Right lung (tissue), 10 donors: ENCODE measurements at places on chromosomes 12 and 14. TPM values are rescaled to one million over a fixed set of nuclear protein-coding genes. Genes with fewer than 3 reads are reported as not detected.

DNA sequence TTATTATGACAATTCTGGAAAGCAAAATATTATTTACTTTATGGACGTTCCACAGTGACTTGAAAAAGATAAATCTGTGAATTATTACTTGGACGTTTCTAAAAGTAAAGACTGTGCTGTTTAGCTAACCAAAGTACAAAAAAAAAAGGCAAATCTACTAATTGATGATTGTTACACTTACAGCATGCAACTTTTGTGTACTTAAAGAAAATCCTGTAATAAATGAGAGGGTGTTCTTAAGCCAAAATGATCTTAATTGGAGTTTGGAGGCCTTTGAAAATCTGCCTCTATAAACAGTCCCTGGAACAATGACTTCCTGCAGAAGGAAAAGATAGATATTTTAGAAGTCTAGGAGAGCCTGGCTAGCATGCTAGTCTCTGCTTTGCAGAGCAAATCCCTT is 434.0 kb upstream of the SYT1 start:
- peak; percentile 28 for DNase-seq

DNA sequence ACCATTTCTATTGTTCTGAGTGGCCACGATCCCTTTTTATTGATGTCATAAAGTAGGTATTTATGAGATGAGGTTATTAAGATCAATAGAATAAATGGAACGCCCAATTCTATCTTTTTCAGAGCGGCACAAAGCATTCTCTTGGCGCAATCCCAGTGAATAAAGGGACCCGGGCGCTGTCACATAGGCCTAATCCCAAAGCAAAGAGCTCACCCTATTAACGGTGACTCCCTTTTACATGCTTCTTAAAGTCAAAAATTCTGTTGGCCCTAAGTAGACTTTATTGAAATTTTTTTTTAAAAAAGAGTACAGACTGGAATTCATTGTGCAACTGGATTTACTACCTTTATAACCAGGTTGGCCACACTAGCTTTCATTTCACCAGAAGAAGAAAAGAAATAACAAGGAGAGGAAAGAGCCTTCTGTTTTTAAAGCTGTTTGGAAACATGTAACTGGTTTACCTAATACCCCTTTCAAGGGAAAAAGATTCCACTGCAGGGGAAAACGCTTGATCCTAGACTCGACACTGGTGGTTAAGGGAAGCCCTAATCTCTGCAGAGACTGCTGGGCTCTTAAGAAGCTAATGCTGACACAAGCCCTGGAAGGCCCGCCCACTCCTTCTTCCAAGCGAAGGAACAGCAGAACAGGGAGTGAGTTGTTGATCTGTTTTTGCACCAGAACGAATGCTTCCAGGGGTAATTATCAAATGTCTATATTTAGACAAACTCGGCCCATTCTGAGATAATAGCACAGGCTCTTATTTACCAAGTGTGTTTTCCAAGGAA is 381.2 kb downstream of the BCL11B start:
- no peak for DNase-seq

- no peak for DNase-seq
These were observed 29.6 kb upstream of the C12orf75 start for GRCh38 chr12:105300883-105301282.

GRCh38 chr14:67240168-67240932 is 885 bp upstream of the PALS1 start:
- DNase-seq = no peak

- no peak for DNase-seq
These were observed 1.4 kb downstream of the DACT1 start for GRCh38 chr14:58639198-58639565.

- DNase-seq = no peak
These were observed 403 bp upstream of the PNP start for GRCh38 chr14:20468764-20469241.

DNA sequence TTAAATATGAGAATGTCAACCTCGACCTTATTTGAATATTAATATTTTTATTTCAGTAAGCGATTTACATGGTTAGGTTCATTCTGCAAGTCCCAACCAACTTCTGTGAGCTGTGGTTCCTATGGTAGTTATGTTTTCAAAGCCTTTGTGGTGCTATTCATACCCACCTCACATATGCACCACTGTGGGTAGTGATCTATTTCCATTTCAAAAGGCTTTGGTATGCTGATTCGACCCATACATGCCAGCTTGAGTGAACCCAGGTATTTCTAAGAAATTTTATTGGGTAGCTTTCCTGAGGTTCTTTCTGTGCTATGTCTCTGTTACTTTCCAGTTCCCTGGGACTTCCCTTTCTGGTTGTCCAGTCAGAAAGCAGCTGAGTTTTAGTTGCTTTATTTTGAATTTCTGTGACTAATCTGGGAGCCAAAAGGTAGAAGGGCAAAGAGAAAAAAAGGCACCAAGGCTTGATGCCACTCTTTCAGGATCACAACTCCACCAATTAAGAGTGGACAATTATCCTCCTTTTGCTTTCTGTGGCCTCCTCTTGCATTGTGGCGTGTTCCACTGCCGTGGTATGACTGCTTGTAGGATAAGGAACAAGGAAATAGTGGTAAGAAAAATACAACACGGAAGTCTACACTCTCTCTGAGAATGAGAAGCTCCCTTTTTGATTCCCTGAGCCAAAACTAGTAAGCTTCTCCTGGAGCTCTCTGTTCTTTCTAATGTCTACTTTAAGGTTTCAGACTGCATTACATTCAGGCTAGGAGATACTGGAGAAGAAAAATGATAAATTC is 729.1 kb downstream of the NOVA1 start:
- DNase-seq = no peak

DNA sequence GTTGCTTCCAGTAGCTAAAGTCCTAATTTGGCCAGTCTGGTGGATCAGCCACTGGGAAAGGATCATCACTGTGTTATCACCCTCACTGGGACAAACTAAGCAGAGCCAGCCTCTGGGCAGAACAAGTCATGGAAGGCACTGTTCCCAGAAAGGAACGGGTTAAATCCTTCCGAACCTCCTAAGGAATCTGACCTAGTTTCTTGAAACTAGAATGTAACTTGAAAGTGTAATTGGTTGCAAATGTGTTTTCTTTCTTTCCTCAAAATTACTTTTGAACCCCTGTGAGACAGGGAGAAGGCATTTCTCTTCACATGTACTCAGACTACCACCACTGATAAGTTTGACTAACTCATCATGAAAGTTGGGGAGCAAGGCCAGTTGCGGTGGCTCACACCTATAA is 18.7 kb upstream of the KICS2 start:
- no peak for DNase-seq

- DNase-seq = peak; percentile 63
These were observed 17.8 kb downstream of the NANOG start for GRCh38 chr12:7806863-7807487.

GRCh38 chr12:119666226-119666795 is 1.6 kb upstream of the PRKAB1 start:
- no peak for DNase-seq

GRCh38 chr12:21001778-21002177 is 129.2 kb upstream of the SLCO1B1 start:
- no peak for DNase-seq

DNA sequence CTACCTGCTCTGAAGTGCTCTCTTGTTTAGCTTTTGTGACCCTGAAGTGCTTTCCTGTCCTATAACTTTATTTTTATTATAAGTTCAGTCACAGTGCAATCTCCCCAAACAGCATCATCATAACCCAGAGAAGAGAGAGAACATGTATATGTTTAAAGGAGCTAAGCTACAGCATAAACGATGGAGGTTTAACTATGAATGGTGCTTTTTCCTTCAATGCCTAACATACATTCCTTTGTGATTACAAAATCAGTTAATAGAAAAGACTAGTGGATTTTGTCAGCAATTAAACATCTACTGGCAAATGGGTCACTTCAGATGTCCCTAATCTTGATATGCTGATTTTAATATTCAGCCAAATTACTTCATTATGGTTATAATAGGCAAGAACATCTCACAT is 46.4 kb downstream of the ZFYVE21 start:
- DNase-seq = no peak

- no peak for DNase-seq
These were observed 361.2 kb downstream of the SLC6A15 start for GRCh38 chr12:84551373-84551772.

- no peak for DNase-seq
These were observed 7.9 kb downstream of the ABCB9 start for GRCh38 chr12:122958198-122958888.

- no peak for DNase-seq
These were observed 7.0 kb upstream of the KRT71 start for GRCh38 chr12:52559979-52560378.

GRCh38 chr12:118052324-118053070 is 8.5 kb downstream of the WSB2 start:
- peak; percentile 75 for DNase-seq

DNA sequence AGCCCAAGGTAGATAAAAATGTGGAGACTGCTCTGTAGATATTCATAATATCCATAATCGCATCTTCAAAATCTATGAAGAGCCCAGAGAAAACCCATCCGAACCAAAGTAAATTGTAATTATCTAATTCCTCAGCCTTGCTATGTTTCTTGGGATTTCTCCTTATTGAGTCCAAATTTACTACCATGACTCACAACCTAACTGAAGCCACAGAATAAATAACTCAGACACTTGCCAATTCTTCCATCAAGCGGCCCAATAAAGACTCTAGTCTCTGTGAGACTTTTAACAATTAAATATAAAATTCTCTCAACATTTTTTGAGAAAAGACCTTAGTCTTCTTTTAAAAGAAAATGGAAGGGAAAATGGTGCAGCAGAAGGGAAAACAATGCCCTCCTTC is 409.8 kb downstream of the DAD1 start:
- no peak for DNase-seq

GRCh38 chr12:111438481-111438880 is 32.8 kb downstream of the SH2B3 start:
- DNase-seq = no peak

GRCh38 chr12:119678459-119678858 is 10.5 kb downstream of the PRKAB1 start:
- DNase-seq = no peak

- DNase-seq = peak; percentile 81
These were observed 42.7 kb downstream of the TMBIM6 start for GRCh38 chr12:49783917-49784676.

DNA sequence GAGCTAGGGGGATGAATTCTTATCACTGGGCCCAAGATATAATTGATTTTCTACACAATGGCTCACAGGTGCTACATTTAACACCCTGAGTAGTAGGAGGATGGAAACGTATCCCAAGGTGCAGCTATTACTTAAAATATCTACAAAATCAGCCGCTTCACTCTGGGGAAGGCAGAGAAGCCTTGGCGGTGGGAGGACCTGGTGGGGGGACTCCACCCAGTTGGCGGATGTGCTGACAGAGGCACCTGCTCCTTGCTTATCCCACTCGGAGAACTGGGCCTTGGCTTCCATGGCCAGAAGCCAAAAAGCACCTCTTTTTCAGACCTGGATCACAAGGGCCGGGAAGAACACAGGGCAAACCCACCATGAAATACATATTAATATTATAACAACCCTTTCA is 106.3 kb downstream of the OTX2 start:
- DNase-seq = no peak

DNA sequence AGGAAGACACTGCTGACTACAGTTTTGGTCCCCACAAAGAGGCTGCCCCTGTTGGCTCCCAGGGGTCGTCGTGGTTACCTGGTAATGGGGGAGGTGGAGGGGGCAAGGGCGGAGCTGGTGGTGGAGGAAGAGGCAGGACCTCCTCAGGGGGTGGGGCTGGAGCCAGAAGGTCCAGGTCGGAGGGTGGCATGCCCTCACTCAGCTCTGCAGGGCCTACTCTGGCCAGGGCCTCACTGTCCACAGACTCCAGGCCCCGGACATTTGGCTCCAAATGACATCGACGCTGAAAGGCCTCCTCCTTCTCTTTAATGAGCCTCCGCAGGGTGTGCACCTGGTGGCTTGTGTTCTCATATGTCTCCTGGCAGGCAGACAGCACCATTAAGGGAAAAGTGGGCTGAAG is 28.5 kb downstream of the PRPF40B start:
- no peak for DNase-seq

DNA sequence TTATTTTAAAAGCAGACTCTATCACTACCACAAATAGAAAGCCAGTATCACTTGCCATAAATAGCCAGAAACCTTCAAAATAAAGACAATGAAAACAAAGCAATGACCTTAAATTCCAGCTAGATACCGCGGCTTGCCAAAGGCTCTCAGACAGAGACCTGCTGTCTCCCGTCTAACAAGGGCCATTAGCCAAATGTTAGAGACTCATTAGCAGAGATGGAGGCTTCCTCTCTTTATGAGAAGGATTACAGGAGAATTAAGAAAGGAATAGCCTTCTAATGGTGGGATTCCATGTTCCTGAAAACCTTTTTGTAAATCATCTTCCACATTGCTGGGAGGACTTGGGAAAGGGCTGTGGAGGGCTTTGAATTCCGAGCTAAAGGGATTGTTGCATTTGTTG is 206.7 kb downstream of the AACS start:
- no peak for DNase-seq

GRCh38 chr14:102825307-102826095 is 48.3 kb downstream of the TRAF3 start:
- no peak for DNase-seq

DNA sequence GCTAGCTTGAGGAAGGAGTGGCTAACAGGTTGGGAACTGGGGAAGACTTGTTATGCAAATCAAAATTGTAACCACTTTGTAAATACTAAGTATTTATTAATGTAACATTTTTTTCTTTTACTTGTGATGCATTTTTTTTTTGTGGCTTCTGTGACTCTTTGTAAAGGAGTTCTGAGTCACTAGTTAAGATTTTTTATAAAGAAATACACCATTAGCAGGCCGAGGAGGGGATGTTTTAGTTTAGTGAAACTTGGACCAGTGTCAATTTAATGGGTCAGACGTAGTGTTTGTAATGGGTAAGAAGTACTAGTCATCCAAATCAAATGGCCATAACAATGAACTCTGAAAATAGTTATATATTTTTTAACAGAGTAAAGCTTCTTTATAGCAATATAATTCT is 43.1 kb downstream of the AKAP6 start:
- no peak for DNase-seq

DNA sequence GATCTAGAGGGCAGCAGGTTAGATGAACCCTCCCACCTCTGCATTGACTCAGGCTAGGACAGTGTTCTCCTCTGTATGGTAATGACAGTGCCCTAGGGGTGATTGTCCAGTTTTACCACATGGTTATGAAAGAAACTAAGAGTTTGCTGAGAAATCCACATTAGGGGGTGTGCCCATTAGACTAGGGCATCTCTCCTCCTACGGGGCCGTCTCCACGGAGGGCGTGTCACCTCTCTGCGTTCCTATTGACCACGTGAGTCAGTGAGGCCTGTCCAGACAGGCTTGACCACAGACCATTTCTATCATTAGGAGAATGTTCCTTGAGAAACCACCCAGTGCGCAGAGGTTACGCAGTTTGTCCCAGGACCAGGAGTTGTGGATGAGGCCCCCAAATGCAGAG is 8.3 kb downstream of the MVK start:
- no peak for DNase-seq

RNF41 gene
- polyA plus RNA-seq = 37.6 TPM

TC2N gene
- polyA plus RNA-seq = 28.5 TPM

ADGRD1 gene
- 28.0 TPM for polyA plus RNA-seq

TMEM121 gene
- 2.4 TPM for polyA plus RNA-seq

JPH4 gene
- polyA plus RNA-seq = 0.99 TPM

ADAMTS20 gene
- polyA plus RNA-seq = 0.06 TPM

MAP4K5 gene
- polyA plus RNA-seq = 66.8 TPM

PAWR gene
- 82.3 TPM for polyA plus RNA-seq
